ENCODE measurements at places on chromosomes 13 and 19. TPM values are rescaled to one million over a fixed set of nuclear protein-coding genes. Genes with fewer than 3 reads are reported as not detected.

The CD70 gene
- not detected for total RNA-seq

The OR7A5 gene
- not detected for total RNA-seq

The PRODH2 gene
- total RNA-seq, result not detected

The OR4F17 gene
- not detected for total RNA-seq

The LIG4 gene
- total RNA-seq, result 11.7 TPM

The COX6B1 gene
- total RNA-seq, result 222 TPM

The C3 gene
- total RNA-seq, result 313 TPM

The ZNF665 gene
- 3.3 TPM for total RNA-seq

The PRR20D gene
- total RNA-seq, result not detected

The GFY gene
- not detected for total RNA-seq

The DLL3 gene
- total RNA-seq, result 0.23 TPM

The FXYD7 gene
- total RNA-seq, result not detected

The POU2F2 gene
- total RNA-seq, result 0.26 TPM

The TMEM145 gene
- total RNA-seq, result not detected

The LILRA1 gene
- not detected for total RNA-seq
